ENCODE measurements at places on chromosomes 3 and 15. TPM values are rescaled to one million over a fixed set of nuclear protein-coding genes. Genes with fewer than 3 reads are reported as not detected.

The SPTBN5 gene
- total RNA-seq = 0.23 TPM

The BAHD1 gene
- 23.0 TPM for total RNA-seq

The CCR3 gene
- total RNA-seq = not detected

The C3orf33 gene
- total RNA-seq = 2.0 TPM

The MYZAP gene
- not detected for total RNA-seq

The ESYT3 gene
- 0.13 TPM for total RNA-seq

The FAM219B gene
- 52.7 TPM for total RNA-seq

The NR1D2 gene
- 4.1 TPM for total RNA-seq

The GREM1 gene
- total RNA-seq = not detected

The ADAMTS17 gene
- 1.6 TPM for total RNA-seq

The DET1 gene
- total RNA-seq = 1.6 TPM

The RTP3 gene
- total RNA-seq = not detected

The SV2B gene
- 0.04 TPM for total RNA-seq

The HYAL3 gene
- total RNA-seq = 9.4 TPM

The PPP2R3A gene
- total RNA-seq = 0.21 TPM

The POLQ gene
- 19.4 TPM for total RNA-seq

The RLBP1 gene
- not detected for total RNA-seq

The CLDN18 gene
- total RNA-seq = not detected

The TRIM42 gene
- total RNA-seq = not detected

The ABCC5 gene
- total RNA-seq = 18.2 TPM
